ENCODE measurements at places on chromosomes 3 and 15.

DNA sequence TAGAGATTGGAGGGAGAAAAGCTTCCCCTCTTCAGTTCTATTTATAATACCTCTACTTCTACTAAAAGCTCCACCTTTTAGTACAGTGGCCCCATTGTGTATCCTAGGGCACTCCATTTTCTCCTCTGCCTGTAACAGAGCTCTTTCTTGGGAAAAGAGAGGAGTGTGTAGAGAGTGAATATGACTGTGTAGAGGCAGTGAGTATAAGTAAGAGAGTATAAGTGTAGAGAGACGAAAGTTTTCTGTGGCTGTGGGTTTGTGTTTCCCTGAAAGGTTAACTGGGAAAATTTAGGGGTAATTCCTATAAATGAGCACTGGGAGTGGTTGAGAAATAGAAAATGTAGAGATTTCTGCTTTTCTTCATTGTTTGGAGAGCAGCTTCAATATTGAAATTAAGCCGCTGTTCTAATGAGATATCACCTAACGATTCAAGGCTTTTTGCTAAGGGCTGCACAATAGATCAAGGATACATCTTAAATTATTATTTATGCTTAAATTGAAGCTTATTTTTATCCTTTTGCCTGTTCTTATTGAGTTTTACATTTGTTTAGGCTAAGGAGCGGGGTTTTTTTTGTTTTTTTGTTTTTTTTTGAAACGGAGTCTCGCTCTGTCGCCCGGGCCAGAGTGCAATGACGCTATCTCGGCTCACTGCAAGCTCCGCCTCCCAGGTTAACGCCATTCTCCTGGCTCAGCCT, 6.9 kb downstream of the IQGAP1 start:
- DNase-seq: no peak

DNA sequence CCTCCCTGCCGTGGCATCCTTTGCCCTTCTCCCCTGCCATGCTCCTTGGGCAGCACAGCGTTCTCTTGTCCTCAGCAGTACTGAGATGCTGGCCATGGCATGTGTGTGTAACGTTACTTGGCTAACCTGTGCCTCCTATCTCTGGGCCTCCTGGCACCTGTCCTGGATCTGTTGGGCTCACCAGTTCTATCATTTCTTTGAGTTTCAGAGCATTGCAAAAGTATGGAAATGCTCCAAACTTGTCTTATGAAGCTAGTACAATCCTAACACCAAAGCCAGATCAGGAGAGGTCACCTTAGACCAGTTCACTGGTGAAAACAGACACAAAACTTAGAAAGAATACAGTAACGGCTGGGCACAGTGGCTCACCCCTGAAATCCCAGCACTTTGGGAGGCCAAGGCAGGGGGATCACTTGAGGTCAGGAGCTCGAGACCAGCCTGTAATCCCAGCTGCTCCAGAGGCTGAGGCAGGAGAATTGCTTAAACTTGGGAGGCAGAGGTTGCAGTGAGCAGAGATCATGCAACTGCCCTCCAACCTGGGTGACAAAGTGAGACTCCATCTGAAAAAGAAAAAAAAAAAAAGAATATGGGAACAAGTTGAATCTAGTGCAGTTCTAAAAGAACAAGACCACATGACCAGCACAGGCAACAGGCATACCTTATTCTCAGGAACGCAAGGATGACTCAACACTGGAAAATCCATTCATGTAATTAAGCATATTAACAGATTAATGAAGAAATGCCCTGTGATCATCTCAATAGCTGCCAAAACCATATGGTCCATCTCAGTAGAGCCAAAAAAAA, 62.4 kb upstream of the TRPM1 start:
- DNase-seq: peak; percentile 76

- no peak for DNase-seq
Observed at GRCh38 chr15:32935139-32935538, 217.3 kb downstream of the GREM1 start.

DNA sequence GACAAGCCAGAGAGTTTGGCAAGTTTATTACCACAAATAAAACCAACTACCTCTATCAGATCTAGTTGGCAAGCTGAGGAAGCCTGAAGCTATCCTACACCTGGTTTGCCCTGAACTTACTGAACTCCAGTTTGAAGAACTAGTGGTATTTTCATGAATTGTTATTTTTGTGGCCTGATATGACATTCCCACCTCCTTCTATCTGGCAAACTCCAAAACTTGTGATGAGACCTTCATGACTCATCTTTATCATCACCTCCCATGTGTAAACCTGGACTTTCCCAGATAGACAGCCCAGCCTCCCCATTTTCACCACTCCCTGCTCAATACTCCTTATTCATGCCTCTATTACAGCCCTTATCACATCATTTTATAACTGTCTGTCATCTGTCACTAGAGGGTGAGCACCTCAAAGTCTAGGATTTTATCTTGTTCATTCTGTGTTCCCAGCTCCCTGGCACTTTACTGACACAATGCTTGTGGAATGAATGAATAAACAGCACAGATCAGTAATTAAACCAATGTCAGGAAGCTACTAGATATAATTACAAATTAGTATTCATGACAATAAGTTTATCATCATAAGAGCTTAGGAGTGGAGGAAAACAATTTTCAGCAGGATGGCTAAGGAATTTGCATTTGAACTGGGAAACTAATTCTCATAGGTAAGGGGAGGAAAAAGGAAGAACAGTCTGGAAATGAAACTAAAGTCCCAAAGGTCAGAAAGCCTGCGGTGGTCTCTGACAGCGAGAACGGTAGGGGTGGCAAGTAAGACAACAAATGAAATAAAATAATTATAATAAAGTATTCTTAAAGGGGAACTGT, 13.2 kb upstream of the TRANK1 start:
- no peak for DNase-seq

DNA sequence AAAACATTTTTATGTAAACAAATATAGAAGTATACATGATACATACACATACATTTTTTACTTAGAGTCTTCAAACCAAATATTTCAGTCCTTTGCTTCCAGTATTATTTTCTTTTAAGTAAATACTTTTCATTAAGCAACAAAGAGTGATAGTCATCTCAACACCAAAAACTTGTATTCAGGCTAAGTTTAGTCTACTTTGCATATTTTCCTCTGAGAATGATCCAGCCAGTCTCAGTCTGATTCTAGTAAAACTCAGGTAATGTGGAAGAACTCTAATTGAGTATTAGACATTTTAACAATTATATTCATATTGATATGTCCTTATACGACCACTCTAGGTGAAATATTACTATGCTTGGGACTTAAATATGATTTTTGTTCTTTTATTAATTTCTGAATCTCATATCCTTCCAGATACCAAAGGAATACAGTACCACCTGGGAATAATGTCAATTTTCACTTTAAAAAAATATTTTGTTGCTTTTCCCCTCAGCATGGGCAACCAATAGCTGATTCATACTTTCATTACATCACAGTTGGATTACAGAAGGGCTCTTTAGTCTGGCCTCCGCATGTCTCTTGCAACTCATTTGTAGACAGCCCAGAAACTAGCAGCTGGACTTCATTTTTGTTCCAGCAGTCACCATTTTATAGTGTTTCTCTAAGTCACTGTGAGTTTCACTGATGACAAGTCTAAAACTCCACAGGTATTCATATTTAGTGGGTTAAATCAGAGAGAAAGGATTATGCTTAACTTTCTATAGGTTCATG, 390.4 kb downstream of the ZBTB20 start:
- no peak for DNase-seq

DNA sequence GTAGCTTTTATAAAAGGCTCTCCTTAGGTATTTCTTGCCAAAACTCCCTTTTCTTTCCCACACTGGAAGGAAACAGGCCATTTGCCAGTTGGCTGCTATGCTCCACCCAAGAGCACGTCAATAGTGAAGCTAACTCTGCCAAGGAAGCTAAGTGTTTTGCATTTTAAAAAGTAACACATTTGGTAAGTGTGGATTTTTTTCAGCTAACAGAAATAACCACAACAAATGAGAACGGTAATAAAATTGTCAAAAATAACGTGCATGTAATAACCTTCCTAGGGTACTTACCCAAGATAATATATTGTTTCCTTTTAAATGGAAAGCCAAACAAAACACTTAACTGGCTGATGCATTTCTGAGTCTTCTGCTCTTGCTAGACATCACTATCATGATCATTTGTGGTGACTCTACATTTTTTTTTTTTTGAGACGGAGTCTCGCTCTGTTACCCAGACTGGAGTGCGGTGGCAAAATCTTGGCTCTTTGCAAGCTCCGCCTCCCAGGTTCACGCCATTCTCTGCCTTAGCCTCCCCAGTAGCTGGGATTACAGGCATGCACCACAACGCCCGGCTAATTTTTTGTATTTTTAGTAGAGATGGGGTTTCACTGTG, 4.6 kb downstream of the DPP8 start:
- no peak for DNase-seq

DNA sequence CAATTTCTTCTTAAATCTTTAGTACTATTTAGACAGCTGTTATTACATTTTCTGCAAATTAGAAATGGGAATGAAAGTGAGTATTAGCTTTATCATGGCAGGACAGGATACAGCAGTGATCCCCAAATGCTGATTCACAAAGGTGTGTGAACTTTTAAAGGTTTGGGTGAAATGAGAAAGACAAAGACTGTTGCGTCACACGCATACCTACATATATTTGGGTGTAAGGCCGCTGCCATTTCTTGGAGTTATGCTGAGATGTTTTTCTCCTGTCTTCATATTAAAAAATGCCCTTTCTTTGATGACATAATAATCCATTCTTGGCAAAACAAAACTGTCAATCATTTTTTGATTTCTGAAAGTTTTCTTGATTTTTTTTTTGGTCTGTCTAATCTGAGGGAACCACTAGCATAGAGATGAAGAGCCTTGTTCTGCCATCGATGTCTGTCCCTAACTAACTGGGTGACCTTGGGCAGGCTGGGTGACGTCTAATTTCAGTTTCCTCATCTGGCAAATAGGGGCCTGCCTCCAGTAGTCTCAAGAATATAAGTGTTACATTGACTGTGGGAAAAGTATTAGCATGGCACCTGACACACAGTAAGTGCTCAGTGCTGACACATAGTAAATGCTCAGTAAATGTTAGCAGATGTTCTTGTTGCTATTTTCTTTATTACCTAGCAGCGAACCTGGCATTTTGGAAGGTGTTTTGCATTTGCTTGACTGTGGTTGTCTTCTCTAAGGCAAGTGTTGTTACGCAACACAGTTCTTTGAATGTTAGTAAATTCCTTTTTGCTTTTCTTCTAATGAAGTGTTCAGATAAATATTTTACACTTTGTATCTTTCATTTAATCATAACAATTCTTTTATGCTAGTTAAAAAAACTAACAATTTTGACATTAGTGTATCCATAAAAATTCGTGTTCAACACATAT, 5.0 kb downstream of the MITF start:
- no peak for DNase-seq

- no peak for DNase-seq
Observed at GRCh38 chr3:79765911-79766310, 1.9 kb downstream of the ROBO1 start.

DNA sequence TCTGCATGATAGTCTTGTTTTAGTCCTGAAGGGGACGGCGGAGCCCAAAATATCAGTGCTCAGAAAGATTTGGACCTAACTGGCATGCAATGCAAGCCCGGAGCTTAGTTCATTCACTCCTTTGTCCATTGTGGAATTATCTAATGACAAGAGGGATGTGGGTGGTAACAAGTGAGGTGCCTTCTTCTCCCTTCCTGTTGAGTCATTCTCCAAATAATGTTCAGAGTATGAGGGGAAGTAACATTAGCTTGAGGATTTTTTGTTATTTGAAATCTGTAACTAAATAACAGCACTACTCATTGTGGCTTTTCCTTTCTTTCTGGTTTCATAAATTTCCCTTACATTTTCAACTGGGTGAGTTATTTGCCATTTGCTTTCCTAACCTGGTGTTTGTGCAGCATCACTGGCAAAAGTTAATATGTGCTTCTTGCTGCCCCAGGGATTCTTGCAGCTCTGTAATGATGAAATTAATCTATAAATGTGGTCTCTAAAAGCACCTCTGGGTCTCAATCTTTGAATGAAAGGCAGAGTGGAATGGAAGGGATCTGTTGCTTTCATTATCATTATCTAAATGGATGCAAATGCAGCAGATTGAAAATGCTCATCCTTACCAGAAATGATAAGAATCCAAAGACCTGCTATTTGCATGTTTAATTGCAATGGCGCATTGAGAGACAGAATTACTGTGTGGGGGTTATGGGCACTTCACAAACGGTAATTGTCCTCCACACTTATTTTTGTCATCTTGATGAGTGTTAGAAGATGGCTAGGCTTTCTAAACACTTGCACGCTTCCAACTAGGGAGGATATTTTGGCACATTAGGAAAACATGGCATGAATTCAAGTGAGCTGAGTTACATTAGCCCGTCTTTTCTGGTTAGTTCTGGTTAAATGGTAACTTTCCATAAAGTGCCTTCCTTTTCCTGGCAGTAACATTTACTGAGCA, 89.9 kb upstream of the MITF start:
- no peak for DNase-seq

Measured in NCI-H82 (cell line).